Putamen (tissue), 1 donor: ENCODE measurements at places on chromosomes 6 and 20.

- no peak for DNase-seq
Observed at GRCh38 chr6:37673436-37673835, 24.2 kb downstream of the MDGA1 start.

DNA sequence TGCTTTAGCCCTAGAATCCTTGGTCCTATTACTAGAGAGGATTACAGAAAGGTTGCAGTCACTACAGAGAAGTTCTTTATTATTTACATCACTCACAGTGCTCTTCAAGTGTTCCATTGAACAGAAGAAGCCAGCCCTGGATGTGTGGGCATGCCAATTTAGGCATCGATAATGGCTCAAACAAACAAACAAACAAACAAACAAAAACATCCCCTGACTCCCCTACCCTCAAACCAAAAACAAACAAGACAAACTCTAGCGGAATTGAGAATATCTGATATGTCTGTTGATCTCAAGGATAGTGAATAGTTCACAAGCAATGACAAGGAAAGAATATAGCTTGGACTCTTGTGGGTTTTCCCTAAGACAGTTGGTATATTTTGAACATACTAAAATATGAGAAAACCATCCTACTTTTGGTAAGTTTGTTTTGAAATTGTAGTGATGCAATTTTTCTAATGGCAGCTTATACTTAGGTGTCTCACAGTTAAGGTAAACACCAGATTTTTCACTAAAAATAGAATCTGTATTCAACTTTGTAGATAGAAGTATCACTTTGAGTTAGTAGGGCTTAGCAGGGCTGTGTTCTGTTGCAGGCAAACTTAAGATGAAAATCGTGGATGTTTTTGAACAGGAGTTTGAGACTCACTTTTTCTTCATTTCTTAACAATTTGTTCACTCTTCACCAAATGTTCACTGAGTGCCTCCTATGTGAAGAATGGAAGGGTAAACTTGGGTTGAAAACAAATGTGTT lies 92.8 kb upstream of the FAM184A start:
- no peak for DNase-seq

- DNase-seq: no peak
Observed at GRCh38 chr6:100370265-100370664, 94.5 kb downstream of the SIM1 start.

GRCh38 chr20:13325033-13325432 lies 104.0 kb downstream of the ISM1 start:
- DNase-seq: no peak

DNA sequence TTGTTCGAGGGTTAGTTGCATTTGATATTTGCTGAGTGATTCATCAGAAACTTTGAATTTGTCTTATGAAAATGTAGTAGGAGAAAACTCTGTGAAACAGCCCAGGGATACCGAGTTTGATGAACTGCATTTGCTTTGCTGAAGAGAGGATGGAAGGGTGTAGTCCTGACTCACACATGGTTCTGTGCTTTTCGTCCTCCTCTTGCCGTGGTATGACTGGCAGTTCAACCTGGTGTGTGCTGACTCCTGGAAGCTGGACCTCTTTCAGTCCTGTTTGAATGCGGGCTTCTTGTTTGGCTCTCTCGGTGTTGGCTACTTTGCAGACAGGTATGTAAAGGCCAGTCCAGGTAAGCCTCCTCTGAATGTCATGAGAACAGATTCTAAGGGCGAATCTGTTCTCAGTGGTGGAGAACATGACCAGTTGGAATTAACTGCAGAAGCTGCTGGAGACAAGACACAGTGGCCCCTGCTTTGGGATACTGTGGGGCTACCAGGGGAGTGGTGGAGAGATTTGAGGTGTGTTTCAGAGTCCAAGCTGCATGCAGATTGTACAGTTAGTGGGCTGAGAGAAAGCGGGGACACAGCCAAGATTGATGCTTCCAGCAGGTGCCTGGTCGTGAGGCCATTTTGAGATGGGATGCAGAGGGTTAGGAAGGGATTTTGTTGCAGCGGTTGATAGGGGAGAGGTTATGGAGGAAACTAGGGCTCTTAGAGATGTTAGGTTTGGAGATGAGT lies 8.4 kb downstream of the SLC22A1 start:
- no peak for DNase-seq

DNA sequence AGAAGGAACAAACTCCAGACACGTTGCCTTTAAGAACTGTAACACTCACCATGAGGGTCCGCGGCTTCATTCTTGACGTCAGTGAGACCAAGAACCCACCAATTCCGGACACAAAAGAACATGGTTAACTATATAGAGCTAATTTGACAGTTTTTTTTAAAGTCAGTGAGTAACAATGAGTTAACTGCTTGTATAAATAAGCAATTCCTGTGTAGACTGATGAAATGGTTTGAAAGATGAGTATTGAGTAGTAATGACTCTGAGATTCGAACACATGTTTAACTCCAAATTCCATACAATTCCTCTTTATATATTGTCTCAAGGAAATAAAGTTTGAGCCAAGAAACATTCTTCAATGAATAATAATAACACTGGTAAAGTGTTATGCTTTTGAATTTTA lies 478.0 kb downstream of the MMUT start:
- DNase-seq: no peak

DNA sequence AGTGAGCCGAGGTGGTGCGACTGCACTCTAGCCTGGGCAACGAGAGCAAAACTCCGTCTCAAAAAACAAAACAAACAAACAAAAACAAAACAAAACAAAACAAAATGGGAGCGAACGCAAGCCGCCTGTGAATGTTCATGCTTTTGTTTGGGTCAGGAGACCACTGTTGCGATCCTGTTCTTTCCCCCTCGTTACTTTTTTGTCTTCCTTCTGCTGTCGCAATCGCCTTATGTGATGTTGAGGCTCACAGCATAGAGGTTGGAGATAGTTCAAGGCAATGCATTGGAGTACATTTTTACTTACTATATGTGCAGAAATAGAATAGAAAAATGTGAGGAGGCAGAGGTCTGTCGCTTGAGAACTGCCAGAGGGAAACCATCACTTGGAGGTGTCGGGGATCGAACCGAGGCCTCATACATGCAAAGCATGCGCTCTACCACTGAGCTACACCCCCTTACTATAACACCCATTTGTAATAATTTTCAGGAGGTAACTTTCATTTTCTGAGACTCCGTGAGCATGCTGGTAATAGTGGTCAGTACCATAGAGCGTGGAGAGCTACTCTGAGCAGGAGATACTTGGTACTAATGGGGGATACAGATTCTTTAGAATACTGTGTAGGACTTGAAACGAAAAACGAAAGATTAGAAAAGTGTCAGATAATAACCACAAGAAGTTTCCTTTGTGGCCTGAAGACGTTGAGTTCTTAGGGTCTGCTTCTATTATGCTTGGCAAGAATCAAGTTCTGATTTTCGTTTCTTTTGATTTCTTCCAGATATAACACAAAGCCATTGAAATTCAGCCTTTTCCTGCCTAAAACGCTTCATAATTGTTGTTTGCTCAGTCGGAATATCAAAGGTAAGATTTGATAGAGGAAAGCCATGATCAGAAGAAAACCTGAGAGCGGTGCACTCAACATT lies 121.1 kb downstream of the TRIM27 start:
- no peak for DNase-seq

GRCh38 chr6:17395112-17395511 lies 1.7 kb downstream of the CAP2 start:
- no peak for DNase-seq

DNA sequence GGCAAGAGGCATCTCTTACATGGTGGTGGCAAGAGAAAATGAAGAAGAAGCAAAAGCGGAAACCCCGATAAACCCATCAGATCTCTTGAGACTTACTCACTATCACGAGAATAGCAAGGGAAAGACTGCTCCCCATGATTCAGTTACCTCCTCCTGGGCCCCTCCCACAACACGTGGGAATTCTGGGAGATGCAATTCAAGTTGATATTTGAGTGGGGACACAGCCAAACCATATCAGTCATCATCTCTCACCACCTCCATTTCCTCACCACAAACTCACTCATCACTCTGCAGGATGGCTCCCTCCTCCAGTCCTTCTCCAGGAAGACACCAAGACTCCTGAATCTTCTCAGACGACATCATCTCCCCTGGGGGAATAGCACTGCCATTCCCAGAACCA lies 25.8 kb upstream of the SLC16A10 start:
- no peak for DNase-seq

GRCh38 chr6:148565321-148565926 lies 181.4 kb upstream of the UST start:
- no peak for DNase-seq

DNA sequence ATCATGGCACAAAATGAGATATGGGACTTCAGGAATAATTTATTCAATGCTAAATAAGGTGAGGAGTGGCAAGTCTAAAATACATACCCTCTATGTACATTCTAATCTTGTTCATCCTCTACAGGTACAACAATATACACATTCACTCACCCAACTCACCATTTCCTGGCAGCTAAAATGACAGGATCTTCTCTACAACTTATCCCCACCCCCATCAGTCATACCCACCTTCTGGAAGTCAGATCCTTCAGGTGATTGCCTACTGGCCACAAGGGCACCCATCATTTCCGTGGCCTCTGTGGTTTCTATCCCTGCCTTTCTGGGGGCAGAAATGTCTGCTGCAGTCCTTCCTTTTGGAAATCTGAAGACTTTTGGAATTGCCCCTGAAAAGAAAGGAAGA lies 22.8 kb upstream of the CRIP3 start:
- DNase-seq: no peak

GRCh38 chr6:33410711-33411631 lies at the start of gene PHF1:
Gene PHF1, plus strand, starts transcription at chr6:33411014. Its CDS starts 1,250 bp downstream, at chr6:33412264.
- DNase-seq: no peak

DNA sequence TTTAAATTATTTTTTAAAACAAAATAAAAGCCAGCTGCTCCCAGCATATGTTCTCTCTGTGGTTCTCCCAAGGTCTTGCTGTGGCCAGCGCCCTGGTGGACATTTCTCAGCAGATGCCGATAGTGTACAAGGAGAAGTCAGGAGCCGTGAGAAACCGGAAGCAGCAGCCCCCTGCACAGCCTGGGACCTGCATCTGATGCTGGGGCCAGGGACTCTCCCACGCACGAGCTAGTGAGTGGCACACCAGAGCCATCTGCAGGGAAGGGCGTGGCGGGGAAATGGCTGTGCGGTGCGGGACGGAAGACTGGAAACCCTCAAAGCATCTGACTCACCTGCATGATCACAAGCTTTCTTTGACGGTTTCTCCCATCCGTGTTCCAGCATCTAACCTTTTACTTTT lies 16.5 kb downstream of the GFRA4 start:
- DNase-seq: no peak

GRCh38 chr20:32784369-32785080 lies 22.3 kb downstream of the DNMT3B start:
- DNase-seq: no peak

GRCh38 chr6:112701201-112701600 lies 354.1 kb downstream of the RFPL4B start:
- no peak for DNase-seq
